ENCODE measurements at places on chromosomes 12 and 14.

DNA sequence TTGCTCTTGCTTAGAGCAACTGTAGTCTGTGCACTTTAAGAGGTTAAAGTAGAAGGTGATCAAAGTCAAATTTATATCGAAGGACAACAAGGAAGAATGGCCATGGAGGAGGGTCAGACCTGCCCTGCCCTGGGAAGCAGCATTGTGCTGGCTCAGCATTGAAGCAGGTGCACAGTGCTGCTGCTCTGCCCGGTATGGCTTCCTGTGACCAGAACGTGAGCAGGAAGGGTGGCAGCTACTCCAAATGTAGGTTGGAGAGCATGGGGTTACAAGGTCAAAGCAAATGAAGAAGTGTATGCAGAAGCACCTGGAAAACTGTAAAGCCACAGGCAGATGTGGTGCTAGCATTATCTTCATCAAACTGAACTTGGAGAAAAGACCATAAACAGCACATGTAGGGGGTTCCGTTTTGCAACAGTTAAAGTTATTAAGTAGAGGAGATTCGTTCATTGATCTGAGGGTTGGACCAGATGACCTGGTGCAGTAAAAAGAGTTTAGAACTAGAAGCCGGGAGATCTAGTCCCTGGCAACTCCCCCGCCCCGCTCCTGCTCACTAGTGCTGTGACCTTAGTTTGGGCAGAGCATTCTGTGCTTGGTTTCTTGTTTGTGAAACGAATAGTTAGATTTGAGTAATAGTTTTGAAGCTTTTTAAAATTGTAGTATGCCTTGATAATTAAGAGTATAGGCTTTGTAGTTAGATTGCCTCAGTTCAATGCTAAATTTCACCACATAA lies 84.2 kb downstream of the SCN8A start:
- DNase-seq = no peak

DNA sequence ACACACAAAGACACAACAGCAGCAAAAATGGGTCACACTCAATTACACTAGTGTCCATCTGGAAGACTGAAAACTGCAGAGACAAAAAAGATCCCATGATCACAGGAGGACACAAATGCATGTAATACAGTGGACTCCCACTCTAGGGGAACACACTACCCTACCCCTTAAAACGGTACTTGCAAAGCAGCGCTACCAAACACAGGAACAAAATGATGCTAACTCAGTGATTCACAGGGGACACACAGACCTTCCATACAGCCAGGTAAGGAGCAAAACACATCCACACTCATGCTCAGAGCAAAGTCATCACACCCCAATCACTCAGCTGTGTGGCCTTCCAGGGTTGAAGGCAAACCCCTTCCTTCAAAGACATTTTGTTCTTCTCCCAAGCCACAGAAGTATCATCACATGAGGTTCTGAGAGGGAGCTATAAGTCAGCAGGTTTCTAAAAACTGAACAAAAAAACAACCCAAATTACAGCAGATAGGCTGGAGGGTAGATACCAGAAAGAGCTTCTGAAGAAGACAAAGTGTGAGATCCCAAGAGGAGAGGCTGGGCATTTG lies 14.8 kb downstream of the SMUG1 start:
- DNase-seq = no peak

- no peak for DNase-seq
Observed at GRCh38 chr14:70114621-70115156, 74.1 kb downstream of the SLC8A3 start.

GRCh38 chr14:94128216-94128839 lies 1.1 kb downstream of the IFI27L2 start:
- no peak for DNase-seq

DNA sequence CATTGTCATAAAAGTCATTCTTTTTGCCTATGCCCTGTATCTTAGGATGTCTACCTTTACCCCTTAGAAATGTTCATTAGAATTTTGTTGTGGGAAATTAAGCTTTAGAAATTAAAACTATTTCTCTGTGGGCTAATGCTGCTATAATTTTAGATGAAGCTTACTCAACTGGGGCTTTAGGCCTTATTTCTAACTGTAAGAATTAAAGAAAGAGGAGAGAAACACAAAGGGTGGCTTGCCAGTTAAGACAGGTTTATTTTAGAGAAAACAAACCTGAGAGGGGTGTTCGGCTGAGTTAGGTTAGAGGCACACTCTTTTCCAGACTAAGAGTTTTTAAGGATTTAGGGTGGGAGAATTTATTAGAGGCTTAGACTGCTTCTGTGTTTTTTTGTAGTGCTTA lies 6.4 kb downstream of the TRIP11 start:
- no peak for DNase-seq

DNA sequence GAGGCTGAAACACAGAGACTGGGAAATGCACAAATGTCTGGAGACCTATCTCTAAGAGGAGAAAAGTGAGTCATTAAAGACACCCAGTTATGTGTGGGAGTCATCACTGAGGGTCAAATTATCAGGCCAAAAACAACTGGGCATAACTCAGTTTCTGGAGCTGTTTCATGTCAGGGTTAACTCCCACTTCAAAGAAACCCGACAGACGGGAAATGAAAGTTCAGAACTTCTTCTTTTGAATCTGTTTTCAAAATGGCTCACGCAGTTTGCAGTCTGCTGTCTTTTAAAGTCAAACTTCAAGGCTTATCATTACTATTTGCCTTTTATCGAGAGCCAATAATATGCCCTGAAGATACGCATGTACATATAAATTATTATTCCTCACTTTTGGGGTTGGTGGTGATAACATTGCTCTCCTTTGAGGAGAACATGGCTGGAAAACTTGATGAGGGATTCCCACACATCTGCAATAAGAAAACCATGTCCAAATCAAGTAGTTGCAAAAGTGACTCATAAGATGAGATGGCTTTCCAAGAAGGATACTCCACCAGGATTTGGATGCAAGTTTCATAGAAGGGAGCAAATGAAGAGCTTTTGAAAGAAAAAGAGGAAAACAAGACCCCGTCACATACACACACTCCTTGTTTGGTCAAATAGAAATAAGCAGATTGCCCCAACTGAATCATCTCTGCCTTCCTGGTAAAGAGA lies 341.4 kb downstream of the ADAMTS20 start:
- DNase-seq = no peak

GRCh38 chr12:89082370-89082753 lies 269.9 kb downstream of the DUSP6 start:
- DNase-seq = no peak

DNA sequence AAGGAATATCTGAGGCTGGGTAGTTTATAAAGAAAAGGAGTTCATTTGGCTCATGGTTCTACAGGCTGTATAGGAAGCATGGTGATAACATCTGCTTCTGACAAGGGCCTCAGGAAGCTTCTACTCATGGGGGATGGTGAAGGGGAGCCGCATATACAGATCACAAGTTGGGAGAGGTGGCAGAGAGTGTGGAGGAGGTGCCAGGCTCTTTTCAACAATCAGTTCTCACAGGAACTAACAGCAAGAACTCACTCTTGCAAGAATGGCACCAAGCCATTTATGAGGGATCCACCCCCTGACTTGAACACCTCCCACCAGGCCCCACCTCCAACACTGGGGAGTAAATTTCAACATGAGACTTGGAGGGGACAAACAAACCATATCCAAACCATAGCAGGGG lies 3.5 kb upstream of the TSPAN11 start:
- no peak for DNase-seq
